Aorta (tissue), 5 donors: ENCODE measurements at places on chromosomes 12 and 14. TPM values are rescaled to one million over a fixed set of nuclear protein-coding genes. Genes with fewer than 3 reads are reported as not detected.

DNA sequence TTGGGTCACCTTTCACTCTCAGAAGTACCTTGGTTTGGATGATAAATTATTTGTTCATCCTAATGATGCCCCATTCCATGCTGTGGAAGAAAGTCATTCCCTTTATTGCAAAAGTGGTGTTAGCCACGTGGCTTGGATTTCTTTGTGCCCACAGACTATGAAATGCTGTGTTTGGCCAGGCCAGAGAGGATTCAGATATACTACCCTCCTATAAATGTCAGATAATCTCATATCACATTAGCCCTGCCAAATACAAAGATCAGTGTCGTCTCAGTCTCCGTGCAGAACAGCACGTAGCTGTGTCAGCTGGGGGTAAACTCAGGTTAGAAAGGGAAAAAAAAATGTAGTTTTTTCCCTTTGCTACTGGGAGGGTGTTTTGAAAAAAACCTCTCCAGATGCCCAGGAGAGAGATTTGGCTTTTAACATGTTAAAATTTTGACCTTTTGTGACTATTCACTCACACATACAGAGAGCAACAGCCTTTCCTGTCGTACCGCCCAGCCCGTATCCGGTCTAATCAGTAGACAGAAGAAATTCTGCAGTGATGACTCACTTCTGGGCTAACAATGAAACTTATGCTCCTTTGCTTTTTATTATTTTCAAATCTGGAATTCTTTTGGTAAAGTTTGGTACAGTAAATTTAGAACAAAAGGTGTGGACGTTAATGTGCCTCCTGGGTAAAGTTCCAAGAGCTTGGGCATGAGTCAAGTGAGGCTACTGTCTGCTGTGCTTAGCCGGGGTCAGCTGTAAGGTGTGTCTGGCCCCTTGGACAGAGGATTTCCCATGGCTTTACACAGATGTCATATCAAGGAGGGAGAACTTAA lies 8.5 kb upstream of the PTPRB start:
- peak; percentile 75 for DNase-seq

Gene TAS2R8
- total RNA-seq: not detected

DNA sequence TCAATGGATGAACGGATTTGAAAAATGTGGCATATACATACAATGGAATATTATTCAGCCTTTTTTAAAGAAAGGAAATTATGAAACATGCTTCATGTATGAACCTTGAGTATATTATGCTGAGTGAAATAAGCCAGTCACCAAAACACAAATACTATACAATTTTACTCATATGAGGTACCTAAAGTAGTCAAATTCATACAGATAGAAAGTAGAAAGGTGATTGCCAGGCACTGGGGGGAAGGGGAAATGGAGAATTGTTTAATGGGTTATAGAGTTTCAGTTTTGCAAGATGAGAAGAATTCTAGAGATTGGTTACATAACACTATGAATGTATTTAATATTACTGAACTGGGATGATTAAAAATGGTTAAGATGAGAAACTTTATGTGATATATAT lies 171.4 kb downstream of the TMTC3 start:
- no peak for DNase-seq

- no peak for DNase-seq
Observed at GRCh38 chr12:111842556-111843396, 748 bp downstream of the MAPKAPK5 start.
